ENCODE measurements at places on chromosomes 3 and 15.

DNA sequence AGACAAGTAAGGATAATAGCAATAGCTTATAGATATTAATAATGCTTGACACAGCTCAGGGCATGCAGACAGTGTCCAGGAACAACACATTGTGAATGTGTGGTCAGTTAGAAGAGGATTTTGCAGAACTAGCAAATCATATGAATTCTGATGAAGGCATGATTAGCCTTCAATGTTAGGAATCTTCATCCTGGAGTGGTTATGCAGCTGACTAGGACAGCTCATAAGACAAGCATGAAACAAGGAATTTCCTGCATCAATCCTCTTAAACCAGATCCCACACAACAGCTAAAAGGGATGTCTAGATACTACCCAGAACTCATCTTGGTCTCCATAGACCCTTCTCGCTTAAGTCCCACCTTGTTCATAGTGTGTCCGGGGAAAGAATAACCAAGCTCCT is 499.0 kb upstream of the ATP11B start:
- DNase-seq, result no peak

- DNase-seq, result no peak
Measured at GRCh38 chr15:89385596-89386331, 51.1 kb upstream of the POLG start.

GRCh38 chr15:62136911-62137865 is 27.9 kb downstream of the C2CD4B start:
- no peak for DNase-seq

GRCh38 chr15:88627463-88627862 is 6.3 kb downstream of the AEN start:
- no peak for DNase-seq

DNA sequence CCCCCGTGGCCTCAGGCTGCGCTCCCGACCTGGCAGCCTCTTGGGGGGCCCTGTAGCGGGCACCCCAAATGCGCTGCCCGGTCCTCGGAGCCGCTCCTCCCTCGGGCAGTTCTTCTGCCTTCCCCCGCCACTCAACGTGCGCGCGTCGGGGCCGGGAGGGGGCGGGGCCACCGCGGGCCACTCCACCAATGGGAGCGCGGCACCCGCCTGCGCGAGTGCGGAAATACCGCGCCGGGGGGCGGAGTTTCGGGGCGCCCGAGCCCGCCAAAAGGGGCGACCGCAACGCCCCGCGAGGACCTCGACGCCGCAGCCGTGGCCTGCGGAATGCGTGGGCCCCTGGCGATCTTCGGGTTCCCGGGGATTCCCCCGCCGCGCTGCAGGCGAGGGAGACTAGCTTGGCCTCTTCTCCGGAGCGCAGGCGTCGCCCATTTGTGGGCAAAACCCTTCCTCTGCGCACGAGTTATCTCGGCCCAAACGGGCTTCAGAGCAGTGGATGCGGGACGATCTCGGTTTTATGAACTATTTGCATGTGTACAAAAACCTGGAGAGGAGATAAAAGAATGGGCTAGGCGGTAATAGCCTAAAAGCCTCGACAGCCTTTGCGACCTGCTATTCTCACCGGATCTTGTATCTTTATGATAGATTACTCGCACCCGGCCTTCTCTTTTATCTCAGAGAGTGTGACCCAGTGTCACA is at the start of gene TASOR:
Gene TASOR (minus strand): TSS at position 144 of the 696 bp plus-strand sequence. CDS start 259 bp downstream, outside the sequence.
- DNase-seq, result no peak

DNA sequence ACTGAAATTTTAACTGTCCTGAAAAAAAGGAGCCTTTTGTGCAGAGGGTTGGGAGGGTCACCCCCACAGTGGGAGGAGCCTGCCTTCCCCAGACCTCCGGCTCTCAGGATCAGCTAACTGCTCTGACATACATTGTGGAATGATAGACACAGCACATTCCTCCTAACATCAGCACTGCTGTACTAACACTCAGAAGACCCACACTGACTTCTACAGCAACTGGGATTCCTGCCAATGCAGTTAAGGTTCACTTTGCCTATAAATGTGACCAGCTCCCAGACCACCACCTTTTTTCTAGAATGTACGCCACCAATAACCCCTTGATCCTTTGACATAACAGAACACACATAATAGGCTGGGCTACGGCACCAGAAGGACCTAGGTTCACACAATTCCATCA is 3.2 kb downstream of the CPEB1 start:
- no peak for DNase-seq
